ENCODE measurements at places on chromosomes 13 and 19. TPM values are rescaled to one million over a fixed set of nuclear protein-coding genes. Genes with fewer than 3 reads are reported as not detected.

The TMEM147 gene
- total RNA-seq = 123 TPM

The CIC gene
- 67.9 TPM for total RNA-seq

The URAD gene
- not detected for total RNA-seq

The INSR gene
- total RNA-seq = 8.8 TPM

The MISP gene
- total RNA-seq = 33.7 TPM

The P2RY11 gene
- total RNA-seq = 43.1 TPM

The FBN3 gene
- not detected for total RNA-seq

The CYP4F12 gene
- 0.56 TPM for total RNA-seq

The UBE2L5 gene
- not detected for total RNA-seq

The GPC5 gene
- not detected for total RNA-seq

The CYP2F1 gene
- not detected for total RNA-seq

The PPP1R13L gene
- 142 TPM for total RNA-seq

The MUC16 gene
- total RNA-seq = 0.05 TPM

The ADGRE2 gene
- 8.0 TPM for total RNA-seq

The CBY2 gene
- not detected for total RNA-seq

All from MCF 10A (cell line).